Hippocampal formation (tissue), 2 donors: ENCODE measurements at places on chromosomes 11 and 22.

DNA sequence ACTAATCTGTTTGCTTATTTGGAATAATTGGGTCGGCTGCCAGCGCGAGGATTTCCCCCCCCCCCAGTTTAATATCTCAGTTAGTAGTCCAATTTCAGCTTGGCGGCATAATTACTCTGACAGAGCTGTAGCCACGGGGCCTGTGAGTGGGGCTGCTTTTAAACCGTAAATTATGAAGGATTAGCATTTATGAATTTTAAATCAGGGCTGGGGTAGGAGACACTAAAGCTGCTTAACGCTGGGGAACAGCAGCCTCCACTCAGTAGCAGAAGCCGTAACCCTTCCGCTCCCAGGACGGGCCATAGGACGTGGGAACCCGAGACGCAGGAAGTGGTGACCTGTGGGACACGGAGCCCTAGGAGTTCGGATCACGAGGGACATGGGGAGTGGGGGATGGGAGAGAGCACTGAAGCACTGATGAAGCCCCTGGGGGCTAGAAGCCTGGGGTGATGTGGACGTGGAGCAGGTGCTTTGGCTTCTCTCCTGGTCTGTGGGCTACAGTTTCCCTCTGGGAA, 66.2 kb upstream of the LMO1 start:
- DNase-seq: no peak

GRCh38 chr11:28838741-28839140, 730.6 kb downstream of the METTL15 start:
- no peak for DNase-seq

- DNase-seq: no peak
Measured at GRCh38 chr11:16902182-16902581, 112.0 kb downstream of the PLEKHA7 start.

- peak; percentile 93 for DNase-seq
Measured at GRCh38 chr22:37985751-37986281, 1.5 kb upstream of the SOX10 start.

DNA sequence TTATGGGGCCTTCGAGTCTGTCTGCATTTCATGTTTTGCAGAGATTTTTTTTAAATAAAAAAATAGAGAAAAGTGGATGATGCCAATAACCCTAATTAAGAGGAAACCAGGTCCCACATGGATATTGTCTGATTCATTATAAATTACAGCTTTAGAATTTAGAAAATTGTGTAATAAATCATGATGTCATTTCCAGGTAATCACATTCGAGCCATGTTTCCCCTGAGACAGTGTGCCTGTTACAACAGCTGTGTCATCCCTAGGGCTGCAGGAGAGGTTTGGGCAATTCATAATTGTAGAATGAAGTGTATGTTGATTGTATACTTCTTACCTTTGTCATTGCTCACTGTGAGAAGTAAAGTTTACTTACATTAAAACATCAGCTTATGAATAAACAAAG, 38.3 kb downstream of the NCAM1 start:
- no peak for DNase-seq

DNA sequence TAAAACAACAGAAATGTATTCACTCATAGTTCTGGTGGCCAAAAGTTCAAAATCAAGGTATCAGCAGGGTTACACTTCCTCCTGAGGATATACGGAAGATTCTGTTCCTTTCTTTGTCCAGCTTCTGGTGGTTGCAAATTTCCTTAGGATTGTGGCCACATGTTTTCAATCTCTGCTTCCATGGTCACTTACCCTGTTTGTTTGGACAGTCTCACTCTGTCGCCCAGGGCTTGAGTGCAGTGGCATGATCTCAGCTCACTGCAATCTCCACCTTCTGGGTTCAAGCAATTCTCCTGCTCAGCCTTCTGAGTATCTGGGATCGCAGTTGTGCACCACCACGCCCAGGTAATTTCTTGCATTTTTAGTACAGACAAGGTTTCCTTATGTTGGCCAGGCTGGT, 534.3 kb downstream of the KCNA4 start:
- DNase-seq: no peak

DNA sequence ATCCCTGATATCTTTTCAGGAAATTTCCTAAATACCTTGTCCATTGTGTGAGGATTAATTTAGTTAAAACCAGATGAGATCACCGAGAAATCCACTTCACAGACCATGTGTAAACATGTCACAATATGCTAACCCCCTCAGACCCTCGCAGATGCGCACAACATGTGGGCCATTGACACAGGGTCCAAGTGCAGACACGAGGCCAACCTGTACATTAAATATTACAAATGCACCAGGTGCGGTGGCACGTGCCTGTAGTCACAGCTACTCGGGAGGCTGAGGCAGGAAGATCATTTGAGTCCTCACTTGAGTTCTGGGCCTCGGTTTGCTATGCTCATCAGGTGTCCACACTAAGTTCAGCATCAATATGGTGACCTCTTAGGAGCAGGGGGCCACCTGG, 9.9 kb upstream of the TMPRSS4 start:
- no peak for DNase-seq

- DNase-seq: no peak
Measured at GRCh38 chr22:44807915-44808690, 55.7 kb downstream of the ARHGAP8 start.

DNA sequence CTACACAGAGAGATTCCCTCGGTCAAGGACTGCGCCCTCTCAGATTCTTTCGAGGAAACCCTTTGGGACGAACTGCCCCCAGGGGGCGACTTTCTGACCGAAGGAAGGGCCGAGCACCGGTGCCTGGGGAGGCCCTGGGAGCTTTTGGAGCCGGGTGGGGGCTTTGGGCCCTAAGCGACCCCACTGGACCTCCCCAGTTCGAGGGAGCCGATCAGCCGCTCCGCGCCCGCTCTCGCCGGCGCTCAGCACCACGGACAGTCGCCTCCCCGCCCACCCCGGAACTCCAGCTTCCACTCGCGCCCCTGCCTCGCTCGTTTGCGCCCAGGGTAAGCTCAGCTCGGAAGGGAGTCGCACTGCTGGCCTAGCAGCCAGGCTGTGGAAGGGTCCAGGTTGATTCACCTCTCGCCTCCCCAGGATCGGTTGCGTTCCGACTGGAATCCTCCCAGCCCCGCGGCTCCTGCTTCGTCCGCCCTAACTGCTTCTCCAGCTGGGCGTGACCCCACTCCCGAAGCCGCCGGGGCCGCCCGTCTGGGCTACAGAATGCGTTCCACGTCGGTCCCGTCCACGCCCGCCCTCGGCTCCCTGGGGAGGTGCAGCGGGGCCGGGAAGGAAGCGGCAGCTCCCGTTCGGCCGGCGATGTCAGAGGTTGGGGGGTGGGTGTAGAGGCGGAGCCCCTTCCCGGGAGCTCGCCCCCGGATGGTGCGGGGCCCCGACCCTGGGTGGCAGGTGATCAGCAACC, 428 bp downstream of the SCN3B start:
- no peak for DNase-seq

DNA sequence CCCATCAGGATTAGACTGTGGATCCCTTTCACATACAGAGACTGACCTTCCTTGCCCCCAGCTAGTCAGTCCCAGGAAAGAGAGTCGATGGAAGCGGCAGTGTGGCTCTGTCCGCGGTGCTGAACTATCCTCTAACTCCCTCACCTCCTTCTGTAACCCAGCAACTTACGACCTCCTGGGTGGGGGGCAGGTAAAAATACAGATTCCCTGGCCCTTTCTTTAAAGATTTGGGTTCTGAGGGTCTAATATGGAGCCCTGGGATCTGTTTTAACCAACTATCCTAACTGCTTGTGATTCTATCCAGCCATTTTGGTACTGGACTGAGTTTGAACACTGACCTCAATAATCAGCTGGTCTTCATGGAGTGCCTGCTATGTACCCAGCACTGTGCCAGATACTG, 23.2 kb downstream of the MFNG start:
- DNase-seq: no peak

GRCh38 chr22:48811885-48812284, 1015.8 kb downstream of the BRD1 start:
- DNase-seq: no peak

GRCh38 chr22:38021206-38021605, 36.0 kb upstream of the PICK1 start:
- DNase-seq: no peak

DNA sequence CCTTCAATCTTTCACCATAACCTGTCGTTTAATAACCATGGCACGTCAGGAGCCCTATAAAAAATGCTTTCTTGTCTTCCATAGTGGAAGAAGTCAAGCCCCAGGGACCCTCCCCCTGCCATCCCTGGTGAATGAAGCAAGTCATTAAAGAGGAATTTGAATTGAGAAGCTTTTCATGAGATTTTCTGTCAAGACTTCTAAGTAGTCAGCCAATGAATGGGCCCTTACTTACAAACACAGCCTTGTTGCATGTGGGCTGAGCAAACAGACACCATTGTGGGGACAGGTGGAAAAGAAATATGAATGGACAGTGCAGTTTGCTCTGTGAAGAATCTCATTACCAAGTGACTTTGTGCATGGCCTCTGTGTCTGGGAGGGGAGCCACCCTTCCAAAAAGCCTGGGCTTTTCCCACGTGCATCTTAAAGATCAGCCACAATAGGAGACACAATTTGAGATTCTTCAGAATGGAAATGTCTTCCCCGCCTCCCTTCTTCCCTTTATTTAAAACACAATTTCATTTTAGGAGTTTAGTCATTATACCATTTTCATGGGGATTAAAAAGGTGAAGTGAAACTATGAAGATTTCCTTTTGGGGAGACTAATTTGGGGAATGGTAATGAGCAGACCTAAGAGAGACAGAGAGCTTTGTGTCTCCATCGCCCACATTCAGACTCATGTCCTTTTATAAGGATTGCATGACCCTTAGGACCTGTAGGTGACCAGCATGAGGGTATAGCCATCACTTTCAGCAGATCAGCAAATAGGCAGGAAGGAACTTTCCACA, 152.0 kb downstream of the LRRC4C start:
- no peak for DNase-seq

DNA sequence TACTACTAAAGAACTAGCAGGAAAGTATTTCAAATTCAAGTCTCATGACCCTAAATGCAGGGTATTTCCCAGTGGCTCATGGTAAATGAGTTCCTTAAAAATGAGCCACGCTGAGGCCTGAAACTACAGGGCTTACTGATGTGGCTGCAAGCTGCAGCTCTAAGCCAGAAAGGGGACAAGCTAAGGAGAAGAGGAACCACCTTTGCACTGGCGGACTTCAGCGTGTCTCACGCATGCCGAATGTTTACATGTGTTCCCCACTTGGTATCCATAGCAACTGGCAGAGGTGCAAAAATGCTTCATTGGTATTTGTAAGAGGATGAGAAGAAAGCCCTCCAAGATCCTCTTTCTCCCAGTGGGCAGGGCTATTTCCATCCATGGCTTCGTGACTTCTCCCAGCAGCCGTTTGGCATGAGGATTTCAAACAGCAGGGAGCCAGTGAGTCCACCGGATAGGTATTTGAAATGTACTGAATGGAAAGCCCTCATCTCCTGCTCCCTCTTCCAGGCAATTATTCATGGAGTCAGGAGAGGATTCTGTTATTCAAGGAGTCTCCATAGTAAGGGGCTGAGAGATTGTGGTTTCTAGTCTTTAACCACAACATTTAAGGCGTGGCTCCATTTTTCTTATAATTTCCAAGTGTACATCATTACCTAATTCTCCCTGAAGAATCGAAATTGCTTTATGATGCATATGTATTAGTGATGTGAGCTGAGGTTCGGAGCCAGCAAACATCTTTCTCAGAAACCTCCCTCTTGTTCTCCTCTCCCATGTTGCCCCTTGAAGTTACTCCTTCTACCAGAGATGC, 55.3 kb upstream of the CD44 start:
- DNase-seq: peak; percentile 16

DNA sequence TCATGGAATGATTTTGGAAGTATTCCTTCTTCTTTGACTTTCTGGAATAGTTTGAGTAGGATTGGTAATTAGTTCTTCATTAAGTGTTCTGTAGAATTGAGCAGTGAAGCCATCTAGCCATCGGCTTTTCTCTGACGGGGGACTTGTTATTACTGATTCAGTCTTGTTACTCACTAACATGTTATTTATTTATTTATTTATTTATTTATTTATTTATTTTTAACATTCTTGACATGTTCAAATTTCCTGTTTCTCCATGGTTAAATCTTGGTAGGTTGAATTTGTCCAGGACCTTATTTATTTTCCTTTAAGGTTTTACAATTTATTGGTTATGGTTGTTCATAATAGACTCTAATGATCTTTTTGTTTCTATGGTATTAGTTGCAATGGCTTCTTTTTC, 15.2 kb upstream of the OR10Q1 start:
- DNase-seq: no peak
